ENCODE measurements at places on chromosomes 13 and 19.

DNA sequence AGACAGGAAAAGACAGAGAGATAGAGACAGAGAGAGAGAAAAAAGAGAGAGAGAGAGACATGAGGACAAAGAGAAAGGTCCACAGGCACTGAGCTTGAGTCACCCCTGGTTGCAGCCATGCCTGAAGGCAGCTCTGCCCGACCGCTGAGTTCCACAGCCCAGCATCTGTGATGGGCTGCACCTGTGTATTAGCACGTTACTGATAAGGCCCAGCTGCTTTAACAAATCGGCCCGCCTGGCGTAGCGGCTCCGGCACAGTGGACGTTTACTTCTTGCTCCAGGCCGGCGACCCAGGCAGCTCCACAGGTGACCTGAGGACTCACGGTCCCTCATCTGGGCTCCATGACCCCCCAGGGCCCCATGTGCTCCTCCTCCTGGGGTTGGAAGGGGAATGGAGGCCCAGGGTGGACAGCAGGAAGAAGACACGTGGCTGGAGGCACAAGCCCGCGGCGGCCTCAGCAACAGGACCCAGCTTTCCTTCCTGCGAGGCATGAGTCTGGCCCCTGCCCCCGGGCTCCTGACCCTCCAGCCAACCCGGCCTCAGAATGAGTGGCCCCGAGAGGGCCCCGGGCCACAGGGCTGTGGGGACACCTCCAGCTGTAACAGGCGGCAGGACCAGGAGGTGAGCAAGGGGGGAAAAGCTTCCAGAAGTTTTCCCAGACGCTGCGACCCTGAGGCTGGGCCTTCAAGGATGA, 3.9 kb upstream of the CSNK1G2 start:
- no peak for DNase-seq

DNA sequence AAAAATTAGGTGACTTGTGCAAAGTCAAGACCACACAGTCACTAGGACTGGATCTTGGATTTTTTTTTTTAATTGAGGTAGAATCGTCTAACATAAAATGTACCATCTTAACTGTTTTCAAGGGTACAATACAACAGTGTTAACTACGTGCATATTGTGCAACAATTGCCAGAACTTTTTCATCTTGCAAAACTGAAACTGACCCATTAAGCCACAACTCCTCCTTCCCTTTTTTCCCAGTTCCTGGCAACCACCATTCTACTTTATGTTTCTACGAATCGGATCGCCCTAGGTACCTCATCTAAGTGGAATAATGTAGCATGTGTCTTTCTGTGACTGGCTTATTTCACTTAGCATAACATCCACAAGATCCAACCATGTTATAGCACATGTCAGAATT, 37.5 kb upstream of the POMP start:
- no peak for DNase-seq

- no peak for DNase-seq
Observed at GRCh38 chr13:94204946-94205345, 274.5 kb downstream of the DCT start.

DNA sequence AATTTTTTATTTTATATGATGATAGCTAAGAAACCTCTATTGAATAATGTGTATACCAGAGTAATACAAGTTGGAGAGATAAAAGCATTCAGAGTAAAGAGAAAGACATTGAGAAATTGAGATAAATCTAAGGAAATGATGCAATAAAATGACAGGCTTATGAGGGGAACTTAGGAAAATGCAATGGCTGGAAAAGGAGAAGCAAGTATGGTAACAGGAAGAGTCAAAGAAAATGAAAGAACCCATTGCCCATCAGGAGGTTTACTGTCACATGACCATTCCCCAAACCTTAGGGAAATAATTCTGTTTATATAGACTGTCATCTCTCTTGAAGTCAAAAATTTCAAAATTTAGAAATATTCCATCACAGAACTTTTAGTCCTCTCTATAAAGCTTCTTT, 808.0 kb upstream of the PRR20A start:
- DNase-seq: no peak

- DNase-seq: no peak
Observed at GRCh38 chr13:97023117-97023516, 28.8 kb upstream of the OXGR1 start.

DNA sequence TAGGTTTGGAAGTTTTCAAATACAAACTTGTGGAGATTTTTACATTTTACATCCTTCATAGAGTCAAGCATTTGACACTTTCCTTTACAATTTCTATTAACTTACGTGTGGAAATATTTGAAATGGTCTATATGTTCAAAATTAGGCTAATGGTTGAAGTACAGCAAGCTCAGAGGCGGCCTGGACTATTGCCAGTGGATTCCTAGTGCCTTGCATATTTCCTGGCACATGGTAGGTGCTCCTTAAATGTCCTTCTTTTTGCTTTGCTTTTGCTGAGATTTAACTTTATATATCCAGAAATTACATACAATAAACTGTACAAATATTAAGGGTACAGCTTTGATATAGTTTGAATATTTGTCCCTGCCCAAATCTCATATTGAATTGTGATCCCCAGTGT, 93.9 kb downstream of the UBL3 start:
- no peak for DNase-seq

- no peak for DNase-seq
Observed at GRCh38 chr13:100314132-100314910, 225.4 kb downstream of the PCCA start.

DNA sequence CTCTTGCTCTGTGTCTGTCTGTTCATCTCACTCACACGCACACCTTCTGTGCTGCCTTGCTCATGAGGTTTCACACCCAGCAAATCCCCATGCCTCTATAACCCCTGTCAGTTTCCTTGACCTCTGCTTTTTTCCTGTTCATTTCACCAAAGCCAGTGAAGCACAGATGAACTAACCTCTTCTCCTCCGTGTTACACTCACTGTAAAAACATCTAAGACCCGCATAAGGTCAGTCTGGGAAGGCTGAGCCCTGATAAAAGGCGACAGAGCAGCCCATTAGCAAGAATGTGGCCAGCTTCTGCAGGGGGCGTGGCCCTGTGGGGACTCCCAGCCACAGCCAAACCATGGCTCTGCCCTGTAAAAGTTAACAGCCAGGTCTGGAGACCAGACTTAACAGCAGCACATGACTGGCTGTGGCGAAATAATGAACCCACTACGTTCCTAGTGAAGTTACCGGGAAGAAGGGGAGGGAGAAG, 42.8 kb upstream of the NPAS1 start:
- no peak for DNase-seq

GRCh38 chr19:35436477-35437405, 11.3 kb upstream of the FFAR2 start:
- DNase-seq: peak; percentile 64

- DNase-seq: no peak
Observed at GRCh38 chr19:17243830-17244617, 1.7 kb downstream of the NR2F6 start.

DNA sequence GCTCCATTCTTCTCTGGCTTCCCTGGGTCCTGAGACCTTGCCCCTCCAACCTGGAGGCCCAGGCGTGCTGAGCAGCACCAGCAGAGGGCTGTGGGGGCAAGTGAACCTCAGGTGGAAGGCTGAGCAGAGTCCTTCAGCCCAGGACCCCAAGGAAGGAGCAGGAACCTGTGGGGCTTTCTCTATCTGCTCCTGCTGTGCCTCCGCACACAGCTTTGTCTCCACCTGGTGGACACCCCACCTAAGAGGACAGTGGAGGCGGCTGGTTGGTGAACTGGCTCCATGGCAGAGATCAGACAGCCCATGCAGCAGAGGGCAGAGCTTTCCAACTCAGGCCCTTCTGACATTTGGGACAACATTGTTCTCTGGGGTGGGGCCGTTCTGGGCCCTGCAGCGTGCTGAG, 19.7 kb downstream of the ZFR2 start:
- DNase-seq: peak; percentile 64

DNA sequence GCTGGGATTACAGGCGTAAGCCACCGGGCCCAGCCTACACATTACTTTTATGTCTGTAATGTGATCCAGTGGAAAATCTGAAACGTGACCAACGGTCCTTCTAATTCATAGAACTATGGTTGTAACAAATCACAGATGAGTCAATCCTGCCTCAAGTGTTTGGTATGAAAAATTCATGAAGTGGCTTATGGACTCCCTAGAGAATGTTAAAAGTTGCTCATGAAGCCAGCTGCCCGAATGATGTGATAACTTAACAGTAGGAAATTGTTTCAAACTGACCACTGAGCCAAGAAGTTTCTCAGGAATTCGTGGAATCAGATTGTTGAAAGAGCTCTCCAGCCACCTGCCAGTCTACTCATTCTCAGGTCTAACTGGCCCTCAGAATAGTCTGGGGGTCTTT, 59.4 kb upstream of the FARP1 start:
- DNase-seq: no peak

DNA sequence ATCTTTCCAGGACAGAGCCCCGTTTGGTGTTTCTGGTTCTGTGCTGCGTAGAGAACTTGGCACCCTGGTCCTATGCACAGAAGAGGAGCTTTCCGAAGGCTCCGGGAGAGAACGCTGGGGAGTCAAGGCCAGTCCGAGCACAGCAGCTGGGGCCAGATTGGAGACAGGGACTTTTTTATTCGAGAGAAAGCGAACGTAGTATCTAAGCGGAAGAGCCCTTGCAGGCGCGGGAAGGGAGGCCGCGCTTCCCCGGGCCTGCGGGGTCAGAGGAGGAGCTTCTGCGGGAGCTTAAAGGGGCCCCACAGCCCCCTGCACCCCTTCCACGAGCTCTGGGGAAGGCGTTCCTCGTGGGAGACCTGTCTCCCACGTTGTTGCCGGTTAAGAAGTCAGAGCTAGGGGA, 48.6 kb upstream of the ARHGEF7 start:
- no peak for DNase-seq

GRCh38 chr19:1102407-1103131, 1.2 kb upstream of the GPX4 start:
- DNase-seq: peak; percentile 93

GRCh38 chr13:109862627-109863026, 76.2 kb upstream of the IRS2 start:
- DNase-seq: no peak

- DNase-seq: peak; percentile 15
Observed at GRCh38 chr13:33846303-33847062, 28.5 kb downstream of the RFC3 start.

- no peak for DNase-seq
Observed at GRCh38 chr19:34976611-34977010, 12.6 kb upstream of the ZNF792 start.

DNA sequence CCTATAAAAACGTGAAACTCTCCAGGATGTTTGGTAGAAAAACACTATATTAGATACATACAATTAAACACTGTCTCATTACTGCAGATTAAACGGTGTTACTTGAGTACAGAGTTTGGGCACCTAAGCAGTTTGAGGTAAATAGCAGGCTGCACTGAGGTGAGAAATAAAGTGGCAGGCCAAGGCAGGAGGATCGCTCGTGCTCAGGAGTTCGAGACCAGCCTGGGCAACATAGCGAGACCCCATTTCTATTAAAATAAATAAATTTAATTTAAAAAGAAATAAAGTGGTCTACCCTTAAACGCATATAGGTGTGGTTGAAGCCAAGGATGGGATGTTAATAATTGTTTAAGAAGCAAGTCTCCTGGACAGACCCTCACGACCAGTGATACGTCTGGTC, 1.2 kb downstream of the PSPC1 start:
- DNase-seq: peak; percentile 22

- no peak for DNase-seq
Observed at GRCh38 chr19:45071969-45072790, 4.1 kb downstream of the ZNF296 start.

- no peak for DNase-seq
Observed at GRCh38 chr19:1577090-1577928, 9.2 kb upstream of the MEX3D start.

- DNase-seq: no peak
Observed at GRCh38 chr13:62997038-62997599, 1581.5 kb upstream of the PCDH20 start.

DNA sequence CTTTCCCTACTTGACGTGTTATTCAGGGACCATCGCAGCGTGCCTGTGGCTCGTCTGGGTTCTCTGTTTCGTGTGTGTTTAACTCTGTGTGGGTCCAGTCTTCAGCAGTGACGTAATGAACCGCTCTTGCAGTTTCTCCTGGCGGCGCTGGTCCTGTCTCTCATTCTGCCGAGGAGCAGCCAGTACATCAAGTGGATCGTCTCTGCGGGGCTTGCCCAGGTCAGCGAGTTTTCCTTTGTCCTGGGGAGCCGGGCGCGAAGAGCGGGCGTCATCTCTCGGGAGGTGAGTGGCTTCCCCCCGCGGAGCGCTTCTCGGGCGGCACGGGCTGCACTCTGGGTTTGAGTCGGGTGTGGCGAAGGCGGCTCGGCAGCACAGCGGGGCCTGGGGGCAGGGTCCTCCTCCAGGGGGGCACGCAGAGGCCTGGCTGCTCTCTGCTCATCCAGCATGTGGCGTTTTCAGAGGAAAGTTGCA, 36.3 kb upstream of the TFDP1 start:
- no peak for DNase-seq

DNA sequence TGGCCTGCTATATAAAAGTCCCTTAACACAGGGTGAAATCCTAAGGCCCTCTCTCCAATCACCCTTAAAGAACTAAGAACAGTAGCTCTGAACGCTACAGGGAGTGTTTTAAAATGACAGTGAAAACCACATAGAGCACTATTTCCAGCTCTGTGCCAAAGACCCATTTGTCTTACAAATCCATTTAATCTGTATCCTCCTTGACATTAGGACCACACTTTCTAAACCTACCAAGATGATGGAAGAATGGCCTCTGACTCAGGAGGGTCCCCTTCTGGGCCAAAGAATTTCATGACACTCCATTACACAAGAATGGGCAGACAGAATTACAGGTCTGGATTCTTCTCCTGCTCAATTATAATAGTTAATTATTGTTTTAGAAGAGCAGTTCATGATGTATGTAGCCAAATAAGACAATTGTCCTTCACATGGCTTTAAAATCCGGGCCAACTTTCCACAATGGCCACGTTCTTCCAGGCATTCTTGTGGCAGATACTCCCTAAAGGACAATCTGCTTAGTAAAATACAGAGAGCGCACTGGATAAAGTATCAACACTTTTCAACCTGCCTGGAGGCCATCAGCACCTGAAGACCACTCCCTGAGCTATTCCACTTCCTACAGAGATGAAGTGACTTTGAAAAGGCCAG, 61.0 kb downstream of the STK24 start:
- peak; percentile 61 for DNase-seq
